CD4-positive, alpha-beta T cell treated with Interleukin-4 for 4 hours (primary cell): ENCODE measurements at places on chromosomes 6 and 20.

- no peak for DNase-seq
Observed at GRCh38 chr6:110325197-110325596, 33.0 kb downstream of the METTL24 start.

- no peak for DNase-seq
Observed at GRCh38 chr6:131807321-131807643, 538 bp upstream of the ENPP1 start.

GRCh38 chr6:90343576-90343975 lies 46.9 kb upstream of the BACH2 start:
- DNase-seq = no peak

- DNase-seq = no peak
Observed at GRCh38 chr6:33384581-33385020, 7.0 kb upstream of the KIFC1 start.

GRCh38 chr20:63586797-63587196 lies 12.8 kb upstream of the HELZ2 start:
- no peak for DNase-seq

DNA sequence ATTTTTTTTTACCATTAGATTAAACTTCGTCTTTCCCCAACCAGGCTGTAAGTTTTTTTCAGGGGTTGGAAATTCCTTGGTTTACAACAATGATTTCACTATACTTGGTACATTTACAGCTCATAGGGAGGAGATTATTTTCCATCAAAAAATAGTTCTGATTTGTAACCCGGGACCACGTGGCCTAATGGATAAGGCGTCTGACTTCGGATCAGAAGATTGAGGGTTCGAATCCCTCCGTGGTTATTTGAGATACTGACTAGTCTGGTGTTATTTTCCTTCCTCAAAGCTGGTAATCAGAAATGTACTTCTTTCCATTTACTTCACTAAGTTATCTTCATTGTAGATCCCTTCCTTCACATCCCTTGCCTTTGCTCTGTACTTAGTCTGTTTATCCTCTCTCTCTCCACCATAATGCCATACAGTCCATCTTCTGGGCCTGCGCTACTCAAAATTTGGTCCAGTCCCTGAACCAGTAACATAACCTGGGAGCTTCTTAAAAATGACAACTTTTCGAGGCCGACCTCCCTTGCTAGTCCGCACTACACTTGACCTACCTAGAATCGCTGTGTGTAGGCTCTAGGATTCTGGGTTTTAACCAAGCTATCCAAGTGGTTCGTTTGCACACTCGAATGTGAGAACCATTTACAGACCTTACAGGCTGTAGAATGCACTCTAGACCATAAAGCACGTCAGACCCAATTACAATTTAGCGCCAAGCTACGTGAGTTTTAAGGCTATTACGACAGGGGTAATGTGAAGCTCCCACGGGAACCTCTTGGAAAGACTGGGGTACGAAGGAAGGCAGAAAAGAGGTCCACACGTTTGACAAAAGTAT lies 42.1 kb upstream of the BTN3A2 start:
- peak; percentile 81 for DNase-seq

DNA sequence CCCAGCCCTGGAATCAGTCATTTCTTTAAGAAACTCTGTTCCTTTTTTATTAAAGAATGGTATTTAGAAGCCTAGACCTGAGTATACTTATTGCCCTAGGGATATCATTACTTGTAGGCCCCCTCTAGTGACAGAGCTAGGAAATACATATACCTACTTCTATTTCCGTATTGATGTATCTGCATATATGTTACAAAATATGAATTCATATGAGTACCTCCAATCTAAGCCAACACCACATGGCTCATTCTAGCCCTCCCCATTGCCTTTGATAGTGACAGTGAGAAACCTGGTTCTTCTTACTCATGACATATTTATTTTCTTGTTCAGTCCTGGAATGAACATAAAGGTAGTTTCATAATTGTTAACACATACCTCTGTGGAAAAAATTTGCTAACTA lies 137.2 kb downstream of the FARS2 start:
- peak; percentile 40 for DNase-seq

DNA sequence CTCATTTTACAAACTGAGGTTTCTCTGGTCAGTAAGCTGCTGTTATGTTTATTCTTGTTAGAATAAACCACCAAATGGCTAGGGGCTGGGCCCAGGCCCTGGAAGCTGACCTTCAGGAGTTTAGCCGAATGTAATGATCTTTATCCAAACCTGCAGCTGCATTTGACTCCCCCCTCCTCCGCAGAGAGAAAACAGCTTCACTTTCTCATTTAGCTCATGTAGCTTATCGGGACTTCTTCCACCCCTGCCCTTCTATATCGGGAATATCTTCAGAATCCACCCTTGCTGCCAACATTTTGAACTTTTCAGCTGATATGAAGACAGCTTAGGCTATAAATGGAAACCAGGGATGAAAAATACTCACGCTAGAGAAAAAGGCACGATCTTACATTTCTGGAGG lies 102.6 kb downstream of the ZMYND8 start:
- DNase-seq = no peak

DNA sequence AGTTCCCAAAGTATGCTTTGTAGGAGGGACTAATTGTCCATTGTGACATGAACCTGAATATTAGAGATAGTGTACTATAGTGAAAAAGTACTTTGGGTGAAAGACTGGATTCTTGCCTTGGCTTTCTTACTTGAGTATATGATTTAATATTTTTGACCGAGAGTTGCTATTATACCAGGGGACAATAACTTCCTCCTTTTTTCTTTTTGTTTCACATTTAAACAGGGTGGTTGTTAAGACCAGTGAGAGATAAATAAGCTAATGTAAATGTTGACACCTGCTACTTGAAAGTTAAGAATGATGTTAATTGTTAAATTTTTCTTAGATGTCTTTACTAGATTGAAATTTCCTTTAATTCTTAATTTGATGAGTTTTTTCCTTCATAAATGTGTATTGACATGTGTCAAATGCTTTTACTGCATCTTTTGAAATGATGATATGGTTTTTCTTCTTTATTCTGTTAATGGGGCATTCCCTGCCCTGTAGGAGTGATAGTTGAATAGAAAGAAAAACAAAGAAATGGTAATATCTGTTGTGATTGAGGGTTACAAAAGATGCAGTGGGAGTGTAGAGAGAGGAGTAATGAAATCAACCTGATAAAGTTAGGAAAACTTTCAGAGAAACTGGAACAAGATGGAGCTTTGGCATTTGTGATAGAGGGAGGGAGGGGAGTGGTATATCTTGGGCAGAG lies 48.4 kb downstream of the ZFAND3 start:
- DNase-seq = no peak

GRCh38 chr20:59062081-59062480 lies 19.5 kb upstream of the PRELID3B start:
- no peak for DNase-seq

- no peak for DNase-seq
Observed at GRCh38 chr6:38987503-38987902, 61.1 kb upstream of the GLP1R start.

GRCh38 chr20:60903325-60903971 lies 348.6 kb upstream of the CDH4 start:
- DNase-seq = no peak

GRCh38 chr6:85464260-85464644 lies 14.4 kb downstream of the NT5E start:
- no peak for DNase-seq

DNA sequence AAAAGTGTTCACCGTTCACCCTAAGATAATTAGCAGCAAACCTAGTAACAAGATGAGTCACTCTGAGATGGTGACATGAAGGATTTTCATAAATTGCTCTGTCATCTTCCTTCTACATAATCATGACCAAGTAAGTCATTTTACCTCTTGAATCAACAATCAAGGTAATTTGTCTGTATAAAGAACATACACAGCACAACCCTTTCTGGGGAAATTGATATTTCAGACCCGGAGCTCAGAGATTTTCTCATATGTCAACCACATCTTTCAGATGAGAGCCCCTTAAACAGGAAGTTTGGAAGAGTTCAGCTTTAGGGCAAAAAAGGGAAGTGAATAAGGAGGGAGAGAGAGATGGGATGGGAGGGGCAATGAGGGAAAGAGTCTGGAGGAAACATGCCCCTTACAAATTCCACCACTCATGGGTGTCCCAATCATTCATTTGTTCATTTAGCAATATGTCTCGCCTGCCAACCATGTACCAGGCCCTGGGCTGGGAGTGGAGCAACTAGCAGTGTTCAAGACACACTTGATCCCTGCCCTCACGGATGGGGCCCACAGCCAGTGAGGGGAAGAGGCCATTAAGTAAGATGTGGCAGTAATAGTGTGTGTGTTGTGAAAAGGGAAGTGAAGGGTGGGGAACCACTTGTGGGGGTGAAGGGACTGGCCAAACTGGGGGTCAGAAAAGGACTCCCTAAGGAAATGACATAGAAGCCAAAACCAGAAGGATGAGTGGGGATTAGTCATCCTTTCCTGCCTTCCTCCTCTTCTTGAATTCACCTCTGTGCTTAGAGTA lies 190.9 kb downstream of the MAFB start:
- peak; percentile 15 for DNase-seq

- DNase-seq = no peak
Observed at GRCh38 chr6:121540210-121540609, 104.8 kb downstream of the GJA1 start.

GRCh38 chr6:40355532-40355931 lies 231.6 kb downstream of the LRFN2 start:
- DNase-seq = no peak
